T follicular helper cell (primary cell): ENCODE measurements at places on chromosomes 3 and 15.

- no peak for DNase-seq
Observed at GRCh38 chr3:149553781-149554451, 79.4 kb downstream of the TM4SF4 start.

- no peak for DNase-seq
Observed at GRCh38 chr15:77654975-77655374, 22.3 kb upstream of the LINGO1 start.

GRCh38 chr3:86547692-86548091 is 443.3 kb downstream of the VGLL3 start:
- no peak for DNase-seq

GRCh38 chr3:153003441-153003840 is 158.6 kb upstream of the RAP2B start:
- no peak for DNase-seq

DNA sequence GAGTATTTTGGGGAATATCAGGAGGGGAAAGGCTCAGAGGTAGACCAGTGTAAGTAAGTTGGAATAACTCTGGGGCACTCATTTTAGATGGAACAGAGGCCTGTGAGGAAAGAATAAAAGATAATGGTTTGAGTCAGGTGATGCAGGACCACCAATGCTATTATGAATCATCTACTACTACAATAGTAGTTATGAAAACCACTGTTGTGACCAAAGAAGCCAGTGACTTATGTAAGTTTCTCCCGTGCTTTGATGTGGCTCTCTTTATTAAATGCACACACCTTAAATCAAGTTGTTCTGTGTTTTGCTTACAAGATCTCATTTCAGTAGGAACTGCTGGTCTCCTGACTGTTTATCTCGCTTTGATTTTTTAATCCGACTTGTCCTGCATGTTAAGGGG is 13.1 kb upstream of the GUCA1C start:
- DNase-seq = no peak

DNA sequence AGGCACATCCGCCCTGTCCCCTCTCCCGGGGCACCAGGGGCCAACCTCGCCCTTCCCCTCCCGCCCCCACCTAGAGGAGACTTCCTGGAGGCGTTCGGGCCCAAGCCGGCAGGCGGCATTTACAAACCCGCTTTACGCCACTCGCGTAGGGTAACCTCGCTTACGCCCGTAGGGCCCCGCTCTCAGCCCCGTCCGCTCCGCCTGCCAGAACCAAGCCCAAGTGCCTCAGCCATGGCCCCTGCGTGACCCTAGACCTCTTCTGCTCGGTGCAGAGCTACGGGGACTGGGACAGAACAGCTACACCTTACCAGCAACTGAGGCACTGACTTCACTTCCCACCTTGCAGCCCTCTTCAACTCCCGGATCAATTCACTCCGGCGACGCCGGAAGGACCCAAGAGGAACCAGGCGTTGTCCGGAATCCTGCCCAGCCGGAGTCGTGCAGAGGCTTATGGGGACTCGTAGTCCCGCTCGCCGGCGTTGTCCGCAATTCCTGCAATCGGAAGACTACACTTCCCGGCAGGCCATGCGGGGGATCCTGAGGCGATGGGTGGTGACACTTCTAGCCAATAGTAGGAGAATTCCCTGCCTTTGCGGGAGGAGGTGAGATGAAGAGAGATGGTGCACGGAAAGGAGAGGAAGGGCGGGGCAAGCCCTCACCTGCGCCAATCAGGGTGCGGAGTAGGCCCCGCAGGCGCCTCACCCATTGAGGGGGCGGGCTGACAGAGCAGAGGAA is at the start of gene PDCD10:
TSS of gene PDCD10 (minus strand) at position 395 of the 735 bp plus-strand sequence. CDS start 14,735 bp downstream, outside the sequence.
- peak; percentile 96 for DNase-seq

GRCh38 chr3:114272271-114272670 is 21.6 kb upstream of the TIGIT start:
- no peak for DNase-seq

DNA sequence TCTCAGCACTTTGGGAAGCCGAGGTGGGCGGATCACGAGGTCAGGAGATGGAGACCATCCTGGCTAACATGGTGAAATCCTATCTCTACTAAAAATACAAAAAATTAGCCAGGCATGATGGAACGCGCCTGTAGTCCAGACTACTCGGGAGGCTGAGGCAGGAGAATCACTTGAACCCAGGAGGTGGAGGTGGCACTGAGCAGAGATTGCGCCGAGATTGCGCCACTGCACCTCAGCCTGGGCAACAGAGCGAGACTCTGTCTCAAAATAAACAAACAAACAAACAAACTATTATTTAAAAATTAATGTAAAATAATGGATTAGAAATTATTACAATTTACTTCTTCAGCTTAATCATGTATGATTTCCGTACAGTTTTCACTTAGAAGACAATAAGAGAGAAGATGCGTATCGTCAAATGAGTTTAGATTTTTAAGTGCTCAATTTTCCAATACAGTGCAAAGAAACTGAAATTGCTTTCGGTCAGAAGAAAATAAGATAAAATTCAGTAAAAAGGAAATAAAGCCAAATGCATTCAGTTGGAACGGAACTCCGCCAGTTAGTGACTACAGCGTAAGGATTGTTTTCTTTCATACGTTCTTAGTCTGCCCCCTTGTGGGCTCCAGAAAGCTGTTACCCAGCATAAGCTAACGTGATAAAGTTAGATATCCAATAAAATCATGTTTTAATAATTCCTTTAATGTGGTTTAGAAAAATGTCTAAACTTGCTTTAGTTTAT is 24.8 kb downstream of the AADAC start:
- DNase-seq = no peak

- no peak for DNase-seq
Observed at GRCh38 chr15:97967881-97968280, 7.4 kb downstream of the ARRDC4 start.

GRCh38 chr3:78912687-78913086 is 855.1 kb downstream of the ROBO1 start:
- DNase-seq = no peak

GRCh38 chr3:136624371-136624770 is 127.8 kb downstream of the STAG1 start:
- DNase-seq = no peak

- DNase-seq = no peak
Observed at GRCh38 chr15:27219636-27220035, 248.7 kb downstream of the GABRG3 start.

DNA sequence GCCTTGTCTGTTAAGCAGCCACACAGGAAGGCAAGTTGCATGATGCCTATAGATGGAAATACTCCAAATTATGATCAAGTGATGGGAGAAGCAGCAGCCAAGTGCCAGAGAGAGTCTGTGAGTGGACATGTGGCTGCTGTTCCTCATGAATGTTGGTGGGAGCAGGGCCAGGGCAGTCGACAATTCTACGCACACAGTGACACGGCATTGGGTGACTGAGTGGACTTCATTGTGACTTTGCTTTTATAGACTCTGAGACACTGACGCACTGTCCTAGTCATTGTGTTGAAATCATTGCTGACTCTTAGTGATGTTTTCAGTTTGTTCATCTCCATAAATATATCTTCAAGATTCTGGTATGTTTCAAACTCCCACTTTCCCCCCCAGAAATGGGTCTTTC is 246.3 kb upstream of the SEMA6D start:
- DNase-seq = no peak

- DNase-seq = no peak
Observed at GRCh38 chr15:78446551-78446950, 8.5 kb downstream of the IREB2 start.

DNA sequence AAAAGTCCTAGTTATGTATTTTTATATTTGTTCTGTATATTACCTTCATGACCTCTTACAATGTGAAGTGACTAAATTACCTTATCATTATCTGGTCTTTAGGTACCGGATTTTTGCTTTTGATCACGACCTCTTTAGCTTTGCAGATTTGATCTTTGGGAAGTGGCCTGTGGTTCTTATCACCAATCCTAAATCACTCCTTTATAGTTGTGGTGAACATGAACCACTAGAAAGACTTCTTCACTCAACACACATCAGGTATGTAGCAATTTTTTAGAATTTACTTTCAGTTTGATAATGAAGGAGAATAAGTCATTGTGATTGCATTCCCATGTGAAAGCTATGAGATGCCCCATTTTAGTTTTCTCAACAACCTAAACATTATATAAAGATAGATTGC is 18.3 kb downstream of the TMEM62 start:
- DNase-seq = no peak

DNA sequence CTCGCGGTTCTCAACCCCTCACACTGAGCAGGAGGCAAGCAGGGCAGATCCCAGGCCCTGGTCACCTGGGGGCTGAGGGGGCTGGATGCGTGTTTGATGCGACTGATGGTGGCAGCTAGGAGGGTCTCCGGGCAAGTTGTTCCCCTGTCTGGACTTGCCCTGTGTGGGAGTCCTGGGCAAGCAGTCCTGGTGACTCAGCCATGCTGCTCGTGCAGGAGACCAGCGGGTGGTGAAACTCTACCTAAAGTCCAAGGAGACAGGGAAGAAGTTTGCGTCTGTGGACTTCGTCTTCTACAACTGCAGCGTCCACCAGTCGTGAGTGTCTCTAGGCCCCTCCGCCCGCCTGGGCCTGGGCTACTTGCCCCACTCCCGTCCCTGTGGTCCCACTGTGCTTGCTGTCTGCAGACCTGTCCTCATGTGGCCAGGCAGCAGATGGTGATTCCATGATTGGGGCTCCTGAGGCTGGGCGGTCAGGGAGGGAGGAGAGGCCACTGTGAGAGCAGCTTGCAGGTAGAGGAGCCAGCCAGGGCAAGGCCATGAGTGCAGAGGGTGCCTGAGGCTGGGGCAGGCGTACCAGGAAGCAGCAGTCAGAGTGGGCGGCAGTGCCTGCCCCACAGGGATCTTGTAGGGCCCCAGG is 23.1 kb downstream of the PLXNA1 start:
- no peak for DNase-seq

DNA sequence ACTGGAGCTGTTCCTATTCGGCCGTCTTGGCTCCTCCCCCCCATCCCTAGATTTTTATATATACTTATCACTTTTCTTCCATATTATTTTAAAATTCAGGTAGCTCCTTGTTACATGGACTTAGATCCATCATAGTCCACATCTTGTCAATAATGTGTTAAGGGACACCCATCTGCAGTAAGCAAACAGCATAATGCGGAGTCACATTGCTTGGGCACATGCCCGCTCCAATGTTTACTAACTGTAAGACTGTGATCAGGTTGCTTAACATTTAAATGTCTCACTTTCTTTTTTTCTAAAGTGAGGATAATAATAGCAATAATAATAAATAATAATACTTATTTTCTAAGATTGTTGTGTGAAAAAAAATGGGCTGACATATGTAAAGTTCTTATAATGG is 303.2 kb upstream of the SOX14 start:
- DNase-seq = no peak

GRCh38 chr3:30751610-30752299 is 142.7 kb downstream of the GADL1 start:
- peak; percentile 21 for DNase-seq

DNA sequence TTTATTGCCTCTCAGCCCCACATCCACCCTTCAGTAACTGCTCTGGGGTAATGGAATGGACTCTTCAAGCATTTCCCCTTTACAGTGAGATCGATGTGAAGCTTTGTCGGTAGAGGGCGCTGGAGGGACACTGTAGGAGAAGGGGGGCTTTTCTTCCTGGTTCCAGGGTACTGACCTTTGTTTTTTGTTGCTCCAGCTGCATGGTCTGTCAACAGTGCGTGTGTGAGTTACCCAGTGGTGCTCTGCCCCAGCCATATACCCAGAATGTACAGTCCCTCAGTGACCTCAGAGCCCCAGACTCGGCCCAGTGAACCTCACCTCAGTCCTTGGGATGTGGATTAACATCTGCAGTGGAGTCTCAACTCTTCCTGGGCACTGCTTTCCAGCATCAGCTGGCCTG is 180.3 kb upstream of the TSC22D2 start:
- DNase-seq = no peak

DNA sequence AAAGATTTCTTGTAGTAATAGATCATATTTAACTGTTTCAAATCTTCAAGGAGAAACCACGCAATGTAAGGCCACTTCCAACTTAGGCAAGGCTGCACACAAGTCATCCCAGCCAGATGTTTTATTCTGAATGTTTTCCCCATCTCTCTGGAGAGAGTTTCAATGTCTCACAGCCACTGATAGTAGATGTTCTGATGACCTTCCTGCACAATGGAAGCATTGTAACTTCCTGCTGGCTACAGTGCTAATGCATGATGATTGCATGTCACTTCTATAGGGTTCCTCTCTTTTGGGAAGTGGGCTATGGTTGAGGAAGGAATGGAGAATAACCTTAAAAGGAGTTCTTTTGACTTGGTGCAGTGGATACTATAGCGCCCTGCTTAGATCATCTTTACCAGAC is 328.0 kb downstream of the ZNF621 start:
- no peak for DNase-seq

- DNase-seq = no peak
Observed at GRCh38 chr3:188400494-188401243, 246.7 kb downstream of the LPP start.

- DNase-seq = no peak
Observed at GRCh38 chr3:161081633-161082032, 23.5 kb downstream of the B3GALNT1 start.

DNA sequence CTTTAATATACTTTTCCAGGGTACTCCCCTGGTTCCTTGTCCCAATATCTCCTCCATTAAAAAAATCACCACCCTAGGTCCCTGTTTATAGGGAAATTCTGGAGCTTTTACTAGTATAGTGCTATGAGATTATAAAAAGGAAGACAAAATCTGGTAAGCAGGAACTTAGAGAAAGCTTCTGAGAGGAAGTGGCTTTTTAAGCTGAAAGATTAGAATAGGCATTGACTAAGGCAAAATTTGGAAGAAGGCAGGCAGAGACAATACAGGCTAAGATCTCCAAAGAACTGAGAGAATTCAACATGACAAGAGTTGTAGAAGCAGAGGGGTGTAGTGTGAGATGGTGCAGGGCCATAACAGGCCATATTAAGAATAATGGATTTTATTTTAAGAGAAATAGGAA is 25.8 kb downstream of the SGO1 start:
- DNase-seq = no peak

DNA sequence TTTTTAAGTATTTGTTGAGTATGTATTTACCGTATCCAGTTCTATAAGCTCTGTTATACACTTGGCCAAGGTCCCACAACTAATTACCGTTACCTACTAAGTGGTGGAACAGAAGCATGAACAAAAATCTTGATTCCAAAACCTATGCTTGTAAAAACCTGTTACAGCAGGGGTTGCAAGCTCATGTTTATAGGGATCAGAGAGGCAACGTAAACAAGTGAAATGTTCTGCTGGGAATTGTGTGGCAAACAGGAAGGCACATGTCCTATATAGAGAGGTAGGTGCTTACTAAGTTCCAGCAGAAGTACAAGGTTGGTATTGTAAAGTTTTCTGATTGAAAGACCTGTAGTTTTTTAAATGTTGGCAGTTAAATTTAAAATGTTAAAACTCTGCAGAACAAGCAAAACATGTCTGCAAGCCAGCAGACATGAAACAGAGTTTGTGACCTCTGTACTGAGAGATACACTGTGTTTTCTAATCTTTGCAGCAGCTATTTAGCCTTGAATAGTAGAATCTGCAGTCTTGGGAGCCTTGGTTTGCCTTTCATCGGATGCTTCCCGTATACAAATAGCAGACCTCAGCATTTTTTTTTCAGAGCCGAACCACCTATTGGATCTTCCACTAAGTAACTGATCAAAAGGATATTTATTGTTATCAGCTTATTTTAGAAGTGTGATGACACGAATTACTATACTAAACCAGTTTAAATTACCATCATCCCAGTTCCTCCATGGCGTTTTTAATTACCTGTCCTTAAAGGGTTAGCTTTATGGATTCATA is 11.4 kb downstream of the IREB2 start:
- DNase-seq = no peak
